ENCODE measurements at places on chromosomes 12 and 14.

- no peak for DNase-seq
Observed at GRCh38 chr12:124636138-124636978, 68.9 kb upstream of the NCOR2 start.

- DNase-seq = no peak
Observed at GRCh38 chr14:61110316-61111082, 129.5 kb downstream of the SLC38A6 start.

GRCh38 chr12:125688881-125689280 is 623.6 kb downstream of the AACS start:
- no peak for DNase-seq

DNA sequence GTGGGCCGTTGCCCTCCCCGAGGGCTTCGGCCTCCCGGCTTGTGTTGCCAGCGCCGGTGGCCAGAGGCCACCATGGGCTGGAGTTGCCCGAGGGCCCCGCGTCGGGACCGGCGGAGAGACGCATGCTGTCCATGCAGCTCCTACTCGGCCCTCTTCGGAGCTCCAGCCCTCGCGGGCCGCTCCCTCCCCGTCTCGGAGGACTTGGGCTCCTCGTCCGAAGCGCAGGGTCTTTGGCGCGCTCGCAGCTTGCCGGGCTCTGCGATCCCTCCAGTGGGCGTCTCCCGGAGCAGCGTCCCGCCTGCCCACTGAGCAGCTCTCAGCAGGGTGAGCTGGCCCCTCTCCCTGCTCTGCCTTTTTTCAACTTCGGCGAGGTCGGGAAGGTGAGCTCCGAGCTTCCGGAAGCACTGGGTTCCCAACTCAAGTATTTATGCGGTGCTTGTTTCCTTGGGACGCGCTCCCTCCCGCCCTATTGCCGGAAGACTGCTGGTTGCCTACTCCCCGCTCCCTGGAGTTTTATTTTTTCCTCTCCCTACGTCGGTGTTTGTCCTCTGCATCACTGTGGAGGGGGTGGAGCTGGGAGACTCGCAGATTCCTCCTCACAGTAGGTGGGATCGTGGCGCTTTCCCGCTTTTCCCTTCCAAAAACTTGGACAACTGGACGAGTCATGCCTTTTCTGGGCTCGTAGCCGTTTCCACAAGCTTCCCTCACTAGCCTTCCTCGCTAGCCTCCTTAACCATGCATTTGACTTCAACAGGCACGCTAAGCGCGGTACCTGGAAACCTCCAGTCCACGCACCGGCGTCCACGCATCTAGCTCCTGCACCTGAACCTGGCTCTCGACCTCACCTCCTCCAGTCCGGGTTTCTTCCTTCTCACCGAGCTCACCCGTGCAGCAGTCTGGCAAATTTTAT is at the start of gene AVPR1A:
Gene AVPR1A (minus strand): TSS at position 489 of the 910 bp plus-strand sequence. CDS start 365 bp downstream, at position 124.
- DNase-seq = no peak

DNA sequence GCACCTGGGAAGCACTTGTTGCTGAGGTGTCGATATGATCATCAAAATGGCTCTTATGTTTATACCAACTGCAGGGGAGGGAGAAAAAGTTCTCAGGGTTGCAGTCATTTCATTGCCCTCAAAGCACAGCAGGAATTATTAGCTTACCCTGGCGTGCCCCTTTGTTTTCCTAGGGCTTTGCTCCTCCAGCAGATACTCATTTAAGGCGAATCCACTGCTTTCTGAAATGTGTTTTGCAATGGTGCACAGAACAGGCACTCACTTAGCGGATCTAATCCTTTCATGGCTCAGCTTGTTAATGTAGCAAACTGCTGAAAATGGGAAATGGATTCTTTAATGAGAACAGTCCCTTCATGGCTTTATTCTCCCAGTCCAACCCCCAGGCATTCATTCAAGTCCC is 76.7 kb downstream of the NKX2-1 start:
- DNase-seq = no peak

DNA sequence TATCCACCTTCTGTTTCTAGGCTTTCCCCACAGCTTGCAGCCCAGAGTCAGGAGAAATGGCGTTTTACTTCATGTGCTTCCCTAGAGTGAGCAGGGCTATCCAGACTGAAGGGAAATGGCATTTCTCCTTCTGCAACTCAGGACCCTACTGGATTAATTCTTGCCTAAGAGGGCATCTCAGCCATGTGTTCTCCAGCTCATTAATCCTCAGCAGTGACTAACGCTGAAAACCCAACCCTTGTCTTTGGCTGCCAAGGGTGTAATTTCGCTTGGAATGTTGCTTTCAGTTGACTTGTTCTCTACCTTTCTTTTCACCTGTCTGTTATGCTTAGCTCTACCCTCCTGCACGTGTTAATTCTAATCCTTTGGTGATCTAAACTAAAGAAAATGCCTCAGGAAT is 21.0 kb upstream of the EMP1 start:
- DNase-seq = no peak

DNA sequence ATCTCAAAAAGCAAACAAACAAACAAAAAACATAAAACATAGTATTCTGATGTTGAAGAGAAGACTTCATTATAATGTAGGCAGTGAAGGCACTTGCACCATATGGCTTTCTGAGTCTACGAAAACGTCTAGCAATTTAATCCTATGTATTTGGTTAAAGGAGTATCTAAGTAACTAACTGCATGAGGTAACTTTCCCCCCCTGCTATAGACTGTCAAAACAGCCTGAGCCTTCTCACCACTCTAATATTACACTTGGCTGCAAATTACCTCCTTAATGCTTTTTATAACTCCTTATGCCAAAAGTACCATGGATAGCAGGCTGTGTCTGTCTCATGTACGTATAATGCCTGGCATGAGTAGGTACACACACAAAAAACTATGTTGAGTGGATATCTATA is 607.6 kb upstream of the FLRT2 start:
- DNase-seq = no peak

- DNase-seq = no peak
Observed at GRCh38 chr12:40446385-40446784, 221.6 kb downstream of the LRRK2 start.

- no peak for DNase-seq
Observed at GRCh38 chr12:108802101-108802961, 55.1 kb downstream of the SSH1 start.

GRCh38 chr14:80135305-80136088 is 75.8 kb downstream of the DIO2 start:
- no peak for DNase-seq

- peak; percentile 30 for DNase-seq
Observed at GRCh38 chr12:49264466-49264872, 413 bp upstream of the TUBA1C start.

DNA sequence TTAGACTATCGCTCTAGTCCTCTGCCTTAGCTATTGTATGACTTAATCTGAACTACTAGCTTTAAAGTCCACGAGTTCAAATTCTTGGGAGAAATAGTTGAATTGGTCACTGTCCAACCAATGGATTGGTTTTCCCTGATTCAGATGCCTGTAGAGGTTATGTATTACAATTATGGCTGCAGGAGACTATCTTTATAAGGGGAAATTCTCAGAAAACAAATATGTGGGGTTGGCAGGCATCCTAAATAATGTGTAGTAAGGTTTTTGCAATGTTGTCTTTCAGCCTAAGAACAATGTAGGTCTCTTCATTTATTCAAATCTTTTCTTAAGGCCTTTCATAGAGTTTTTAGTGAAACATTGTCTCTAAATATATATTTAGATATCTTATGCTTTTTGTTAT is 26.9 kb downstream of the MYRFL start:
- no peak for DNase-seq

DNA sequence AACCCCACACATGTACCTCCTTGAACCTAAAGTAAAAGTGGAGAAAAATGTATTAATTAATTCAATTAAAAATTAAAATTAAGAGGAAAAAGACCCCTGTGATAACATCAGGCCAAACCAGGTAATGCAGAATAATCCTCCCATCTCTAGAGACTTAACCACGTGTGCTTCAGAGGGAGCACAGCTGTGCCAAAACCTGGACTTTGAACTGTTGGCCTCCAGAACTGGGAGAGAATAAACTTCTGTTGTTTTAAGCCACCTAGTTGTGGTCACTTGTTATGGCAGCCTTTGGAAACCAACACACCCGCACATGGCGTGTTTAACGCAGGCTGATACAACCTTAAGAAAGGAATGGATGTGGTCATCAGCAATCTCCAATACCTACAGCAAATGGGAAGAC is 23.8 kb downstream of the OAS2 start:
- DNase-seq = no peak

GRCh38 chr12:62957233-62957953 is 22.4 kb upstream of the PPM1H start:
- DNase-seq = no peak

DNA sequence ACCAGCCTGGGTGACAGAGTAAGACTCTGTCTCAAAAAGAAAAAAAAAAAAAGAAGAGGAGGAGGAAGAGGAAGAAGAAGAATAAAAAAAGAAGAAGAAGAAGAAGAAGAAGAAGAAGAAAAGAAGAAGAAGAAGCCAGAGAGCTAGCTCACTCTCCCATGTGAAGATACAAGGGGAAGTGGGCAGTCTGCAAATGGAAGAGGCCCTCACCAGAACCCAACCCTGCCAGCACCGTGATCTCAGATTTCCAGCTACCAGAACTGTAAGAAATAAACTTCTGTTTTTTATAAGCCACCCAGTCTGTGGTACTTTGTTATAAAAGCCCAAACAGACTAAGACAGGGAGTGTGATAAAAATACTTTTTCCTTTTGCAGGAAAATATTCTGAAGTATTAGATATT is 130.7 kb downstream of the ETNK1 start:
- no peak for DNase-seq

DNA sequence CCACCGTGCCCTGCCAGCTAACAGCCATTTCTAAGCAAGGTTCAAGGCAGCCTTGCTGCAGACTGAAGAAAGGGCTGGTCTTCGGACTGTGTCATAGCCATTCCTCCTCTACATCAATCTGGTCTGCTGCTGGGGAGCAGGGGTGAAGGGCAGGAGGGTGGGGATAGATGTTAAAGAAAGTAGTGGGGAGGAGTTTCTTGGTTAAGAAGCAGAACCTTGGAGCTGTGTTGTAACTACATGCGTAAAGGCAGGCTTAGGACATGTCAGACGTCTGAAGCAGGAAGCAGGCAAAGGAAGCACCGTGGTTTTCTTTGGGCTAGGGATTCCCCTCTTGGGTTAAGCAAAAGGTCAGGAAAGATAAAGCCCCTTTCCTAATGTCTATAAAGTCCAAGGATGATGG is 18.1 kb upstream of the NEK9 start:
- DNase-seq = no peak

DNA sequence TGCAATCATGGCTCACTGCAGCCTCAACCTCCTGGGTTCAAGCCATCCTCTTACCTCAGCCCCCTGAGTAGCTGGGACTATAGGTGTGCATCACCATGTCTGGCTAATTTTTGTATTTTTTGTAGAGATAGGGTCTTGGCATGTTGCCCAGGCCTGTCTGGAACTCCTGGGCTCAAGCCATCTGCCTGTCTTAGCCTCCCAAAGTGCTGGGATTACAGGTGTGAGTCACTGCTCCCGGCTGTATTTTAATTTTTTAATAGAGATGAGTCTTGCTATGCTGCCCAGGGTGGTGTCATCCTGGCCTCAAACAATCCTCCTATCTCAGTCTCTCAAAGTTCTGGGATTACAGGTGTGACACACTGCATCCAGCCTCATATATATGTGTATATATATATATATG is 31.7 kb upstream of the GPRC5A start:
- DNase-seq = no peak

- no peak for DNase-seq
Observed at GRCh38 chr12:95336387-95337067, 118.9 kb downstream of the VEZT start.

DNA sequence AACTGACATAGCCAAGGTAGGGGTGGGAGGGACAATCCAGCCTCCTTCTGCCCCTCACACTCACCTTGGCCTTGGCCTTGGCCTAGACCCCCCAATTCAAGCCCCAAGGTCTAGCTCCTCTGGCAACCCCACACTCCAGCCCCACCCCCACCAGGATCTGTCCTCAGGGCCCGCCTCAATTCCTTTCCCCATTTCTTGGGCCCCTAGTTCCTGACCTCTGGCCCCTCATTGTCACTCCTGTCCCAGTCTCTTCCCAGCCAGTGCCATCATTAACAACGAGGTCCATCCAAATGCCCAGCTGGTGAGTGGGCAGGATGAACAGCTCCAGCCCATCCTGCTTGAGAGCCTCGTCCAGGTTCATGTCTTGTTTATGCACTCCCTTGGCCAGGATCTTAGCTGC is 6.8 kb upstream of the GDF11 start:
- DNase-seq = no peak

DNA sequence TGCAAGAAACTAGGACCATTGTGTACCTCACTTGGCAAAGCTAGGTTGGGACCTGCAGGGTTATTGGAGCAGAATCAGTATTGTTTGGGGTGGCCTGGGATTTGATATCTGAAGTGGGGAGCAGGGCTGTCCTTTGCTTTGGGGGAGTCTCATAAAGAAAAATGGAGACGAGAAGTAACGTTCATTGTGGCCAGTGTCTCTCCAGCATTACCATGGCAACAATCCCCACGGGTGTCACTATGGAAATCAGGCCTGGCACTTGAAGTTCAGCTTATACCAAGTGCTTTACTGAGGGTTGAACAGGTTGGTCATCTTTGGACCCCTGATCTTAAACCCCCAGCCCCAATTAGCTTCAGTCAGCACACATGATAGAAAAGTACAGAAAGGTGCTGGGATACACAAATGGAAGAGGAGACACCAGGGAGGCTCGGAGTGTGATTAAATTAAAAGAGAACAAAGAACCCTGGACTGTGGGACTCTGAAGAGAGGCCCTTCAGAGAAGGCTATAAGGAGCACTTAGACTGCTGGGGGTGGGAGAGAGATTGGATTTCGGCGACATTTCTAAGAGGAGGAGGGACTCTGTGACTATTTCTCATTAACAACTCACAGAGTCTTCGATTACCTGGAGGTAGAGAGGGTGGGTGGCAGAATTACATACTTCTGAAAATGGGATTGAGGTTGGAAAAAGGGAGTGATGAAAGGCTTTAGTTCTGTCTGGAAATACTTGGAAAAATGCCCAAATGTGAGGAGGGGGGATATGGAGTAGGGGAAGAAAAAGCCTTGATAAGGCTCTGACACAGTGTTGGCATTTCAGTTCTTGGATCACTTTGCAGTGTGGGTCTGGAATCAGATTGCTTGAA is 3.7 kb downstream of the KIF5A start:
- no peak for DNase-seq

- no peak for DNase-seq
Observed at GRCh38 chr14:77542421-77543239, 44.0 kb upstream of the ISM2 start.

DNA sequence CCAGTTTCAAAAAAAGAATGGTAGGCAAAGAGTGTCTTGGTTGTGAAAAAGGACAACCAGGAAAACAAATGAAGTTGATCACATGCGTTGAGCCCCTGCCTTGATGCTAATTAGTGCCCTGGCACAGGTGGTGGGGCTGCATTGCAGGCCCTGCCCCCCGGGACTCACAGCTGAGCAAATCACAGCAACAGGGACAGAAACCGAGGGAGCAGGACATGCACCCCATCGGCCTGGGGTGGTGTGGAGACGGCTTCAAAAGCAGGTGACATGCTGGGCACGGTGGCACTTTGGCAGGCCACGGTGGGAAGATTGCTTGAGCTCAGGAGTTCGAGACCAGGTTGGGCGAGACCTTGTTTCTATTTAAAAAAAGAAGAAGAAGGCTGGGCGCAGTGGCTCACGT is 1.1 kb upstream of the PAPLN start:
- no peak for DNase-seq

Data from effector memory CD4-positive, alpha-beta T cell (primary cell).